HFFc6 (cell line): ENCODE measurements at places on chromosomes 1 and 21. TPM values are rescaled to one million over a fixed set of nuclear protein-coding genes. Genes with fewer than 3 reads are reported as not detected.

OR6K3 gene
- total RNA-seq: not detected in 3 replicates

DNA sequence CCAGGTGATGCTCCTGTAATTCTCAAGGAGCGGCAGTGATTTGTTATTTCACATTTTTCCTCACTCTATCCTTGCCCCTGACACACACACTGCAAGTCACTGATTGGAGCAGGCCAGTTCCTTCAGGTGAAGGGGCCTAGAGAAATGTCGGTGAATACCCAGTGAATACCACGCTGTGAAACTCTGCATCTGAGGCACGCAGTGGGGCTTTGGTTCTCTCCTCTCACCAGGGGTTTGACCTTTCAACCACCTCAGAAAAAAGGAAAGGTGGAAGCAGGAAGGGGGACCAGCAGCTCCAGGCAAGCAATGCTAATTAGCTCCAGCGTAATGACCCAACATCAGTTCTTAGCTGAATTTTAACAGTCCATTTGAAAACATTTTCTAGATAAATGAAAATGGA, 532 bp upstream of the FAM177B start:
- no peak for DNase-seq

ICOSLG gene
- 0.18 and 0.28 TPM in 2 replicates for total RNA-seq

TXLNA gene
- total RNA-seq: 88.7 to 93.1 TPM (median 88.9 TPM) in 3 replicates

DNA sequence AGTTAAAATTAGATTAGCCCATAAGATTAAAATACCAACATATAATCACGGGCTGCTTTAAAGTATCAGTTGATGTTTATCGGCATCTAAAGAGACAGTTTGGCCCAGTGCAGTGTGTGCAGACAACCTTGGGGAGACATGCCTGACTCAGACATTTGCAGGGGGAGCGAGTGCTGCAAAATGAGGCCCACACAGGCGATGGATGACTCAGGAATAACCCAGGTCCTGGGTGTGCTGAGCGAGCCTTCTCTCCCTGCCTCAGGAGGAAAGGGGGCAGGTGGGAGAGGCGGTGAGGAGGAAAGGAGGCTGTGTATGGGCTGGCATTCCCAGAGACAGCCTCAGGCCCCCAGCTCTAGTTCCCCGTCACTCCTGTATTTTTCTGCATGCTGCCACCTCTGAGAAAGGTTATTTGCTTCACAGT, 9.0 kb downstream of the SLC9A1 start:
- peak; percentile 91 for DNase-seq

DNA sequence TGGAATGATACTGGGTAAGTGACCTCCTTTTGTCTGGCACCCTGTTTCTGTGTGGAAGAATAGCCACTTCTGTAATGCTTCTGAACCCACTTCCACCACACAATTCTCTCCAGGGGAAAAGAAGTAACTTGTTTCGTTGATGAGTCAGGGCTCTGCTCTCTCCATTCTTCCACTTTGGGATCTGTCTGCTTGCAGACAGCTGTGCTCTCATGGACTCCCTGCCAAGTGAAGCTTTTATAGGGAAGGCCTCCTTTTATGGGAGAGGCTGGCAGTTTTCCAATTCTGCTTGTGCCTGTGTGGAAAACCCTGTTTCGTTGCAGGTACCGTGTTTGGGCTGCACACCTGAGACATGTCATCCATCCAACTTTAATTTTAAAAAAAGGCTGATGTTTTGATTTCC, 130.7 kb downstream of the GIPC2 start:
- DNase-seq: peak; percentile 75

DNA sequence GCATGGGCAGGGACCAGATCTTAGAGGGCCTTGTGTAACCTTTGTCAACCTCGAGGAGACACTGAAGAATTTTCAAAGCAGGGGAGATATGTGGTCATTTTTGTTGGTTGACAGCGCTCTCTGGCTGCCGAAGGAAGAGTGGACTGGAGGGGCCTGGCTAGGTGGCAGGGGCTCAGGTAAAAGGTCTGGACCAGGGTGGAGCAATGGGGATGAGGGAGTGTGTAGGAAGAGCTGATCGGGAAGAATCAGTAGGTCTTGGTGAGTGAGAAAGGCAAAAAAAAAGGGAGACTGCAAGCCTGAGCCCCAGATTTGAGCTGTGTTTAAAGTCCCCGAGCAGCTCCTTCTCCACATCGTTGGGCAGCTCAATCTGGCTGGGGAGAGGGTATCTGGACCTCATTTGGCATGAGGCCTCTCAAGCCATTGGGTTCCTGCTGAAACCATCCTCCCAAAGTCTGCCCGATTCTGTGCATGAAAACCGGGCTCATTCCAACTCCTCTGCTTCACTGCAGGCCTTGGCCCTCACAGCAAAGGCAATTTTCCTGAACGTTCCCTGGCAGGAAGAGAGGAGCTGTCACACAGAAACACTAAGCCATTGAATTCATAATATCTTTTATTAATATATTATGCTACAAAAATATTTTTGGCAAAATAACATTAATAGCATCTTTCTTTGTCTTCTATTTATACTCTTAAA, 237.1 kb downstream of the TRABD2B start:
- no peak for DNase-seq

DNA sequence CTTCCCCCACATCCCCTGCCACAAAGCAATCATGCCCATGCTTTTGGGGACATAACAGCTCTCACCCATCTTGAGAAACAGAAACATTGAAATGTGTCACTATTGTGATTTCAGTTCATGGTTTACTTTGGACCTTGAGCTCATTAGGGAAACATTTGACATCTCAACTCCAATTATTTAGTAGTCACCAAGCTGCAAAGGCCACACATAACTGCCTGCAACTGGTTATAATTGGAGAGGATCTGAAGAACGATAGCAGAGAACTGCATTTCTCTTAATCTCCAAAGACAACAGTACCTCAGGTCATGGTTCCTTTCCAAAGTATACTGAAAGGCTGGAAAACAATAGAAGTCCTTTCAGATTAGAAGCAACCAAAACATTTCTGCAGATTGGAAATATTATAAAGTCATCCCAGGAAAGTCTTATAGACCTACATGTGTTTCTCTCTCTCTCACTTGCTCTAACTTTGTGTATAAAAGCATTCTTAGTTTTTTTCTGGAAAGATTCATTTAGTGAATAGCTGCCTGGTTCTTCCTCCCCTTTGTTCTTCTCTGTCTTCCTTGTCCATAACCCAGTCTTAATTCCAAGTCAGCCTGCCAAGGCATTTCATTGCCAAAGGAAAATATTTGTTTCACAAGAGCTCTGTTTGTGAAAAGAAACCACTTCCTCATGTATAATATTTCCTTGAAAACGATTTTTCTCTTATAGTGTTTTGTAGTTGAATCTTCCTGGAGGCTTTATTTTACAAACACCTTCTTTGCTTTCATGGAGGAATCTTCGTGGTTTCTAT, 426.8 kb downstream of the ADGRL2 start:
- DNase-seq: no peak

GRCh38 chr1:35622510-35623178, 18.7 kb downstream of the PSMB2 start:
- DNase-seq: no peak

DNA sequence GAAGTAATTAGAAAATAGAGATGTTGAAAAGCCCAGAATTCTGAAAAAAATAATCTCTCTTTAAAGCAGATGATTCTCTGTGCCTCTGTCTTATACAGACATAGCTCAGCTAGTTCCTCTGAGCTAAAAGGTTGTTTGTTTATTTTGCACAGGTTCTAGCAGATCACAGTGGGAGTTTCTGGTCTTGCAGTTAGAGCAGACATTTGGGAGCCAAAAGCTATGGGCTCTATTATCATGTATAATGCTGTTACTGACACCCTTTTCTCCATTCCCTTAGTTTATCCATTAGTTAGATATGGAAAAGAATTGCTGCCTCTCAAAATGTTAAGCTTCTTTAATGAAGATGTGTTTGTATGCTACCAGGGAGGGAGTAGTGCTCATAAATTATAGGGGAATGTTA, 20.5 kb upstream of the CD55 start:
- DNase-seq: no peak

DNA sequence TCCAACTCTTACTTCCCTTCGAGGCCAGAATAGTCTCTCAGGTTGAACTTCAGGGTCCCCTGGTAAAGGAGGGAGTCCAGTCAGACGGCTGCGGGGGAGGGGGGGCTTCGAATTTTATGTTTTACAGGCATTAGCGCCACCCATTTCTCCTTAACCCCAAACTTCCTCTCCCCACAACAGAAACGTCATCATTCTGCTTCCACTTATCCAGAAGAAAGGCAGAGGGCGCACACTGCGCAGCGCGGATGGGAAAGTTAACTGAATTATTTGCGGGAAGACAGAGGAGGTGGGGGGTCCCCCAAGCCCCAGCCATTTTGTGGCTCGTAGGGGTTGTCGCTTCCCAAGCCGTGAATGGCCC, 529 bp upstream of the PRMT2 start:
- peak; percentile 83 for DNase-seq

DNA sequence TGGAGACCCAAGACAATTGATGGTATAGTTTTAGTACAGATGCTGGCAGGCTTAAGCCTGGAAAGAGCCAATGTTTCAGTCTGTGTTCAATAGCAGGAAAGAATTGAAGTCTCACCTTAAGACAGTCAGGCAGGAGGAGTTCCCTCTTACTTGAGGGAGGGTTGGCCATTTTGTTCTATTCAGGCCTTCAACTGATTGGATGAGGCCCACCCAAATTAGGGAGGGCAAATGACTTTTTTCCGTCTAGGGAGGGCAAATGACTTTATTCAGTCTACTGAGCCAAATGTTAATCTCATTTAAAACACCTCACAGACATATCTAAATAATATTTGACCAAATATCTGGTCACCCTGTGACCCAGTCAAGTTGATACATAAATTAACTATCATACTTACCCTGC, 31.4 kb upstream of the ELAVL4 start:
- no peak for DNase-seq

FALEC gene
- total RNA-seq: not detected in 3 replicates

GRCh38 chr1:109984190-109984455, 442 bp upstream of the AHCYL1 start:
- DNase-seq: no peak

- DNase-seq: no peak
Measured at GRCh38 chr1:60091195-60091715, 17.7 kb upstream of the C1orf87 start.

DNA sequence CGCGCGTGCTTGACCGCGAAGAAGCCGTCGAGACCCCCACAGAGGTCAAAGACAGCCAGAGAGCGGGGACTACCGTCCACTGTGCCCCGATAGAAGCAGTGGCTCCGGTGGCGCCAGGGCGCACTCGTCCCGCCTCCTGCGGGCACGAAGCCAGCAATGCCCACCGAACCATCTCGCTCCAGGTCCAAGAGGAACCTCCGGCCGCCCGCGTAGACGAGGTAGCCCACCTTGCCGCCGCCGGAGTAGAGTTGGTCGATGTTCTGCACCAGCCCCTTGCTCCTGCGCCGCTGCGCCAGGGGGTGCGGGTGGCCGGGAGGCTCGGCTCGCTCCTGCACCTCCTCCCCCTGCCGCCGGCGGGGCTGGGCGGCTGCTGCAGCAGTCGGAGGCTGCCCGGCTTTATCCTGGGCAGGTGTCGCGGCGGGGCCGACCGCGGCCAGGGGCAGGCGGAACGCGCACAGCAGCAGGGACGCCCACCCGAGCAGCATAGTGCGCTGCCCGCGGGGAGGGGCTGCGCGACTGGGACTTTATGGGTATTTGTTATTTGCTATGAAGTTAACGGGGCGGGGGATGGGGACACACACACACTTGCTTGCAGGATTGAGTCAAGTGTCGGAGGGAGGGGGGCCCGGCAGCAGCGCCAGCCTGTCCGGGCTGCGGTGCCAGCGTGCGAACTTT, 844 bp downstream of the ADAMTS5 start:
- DNase-seq: no peak

DNA sequence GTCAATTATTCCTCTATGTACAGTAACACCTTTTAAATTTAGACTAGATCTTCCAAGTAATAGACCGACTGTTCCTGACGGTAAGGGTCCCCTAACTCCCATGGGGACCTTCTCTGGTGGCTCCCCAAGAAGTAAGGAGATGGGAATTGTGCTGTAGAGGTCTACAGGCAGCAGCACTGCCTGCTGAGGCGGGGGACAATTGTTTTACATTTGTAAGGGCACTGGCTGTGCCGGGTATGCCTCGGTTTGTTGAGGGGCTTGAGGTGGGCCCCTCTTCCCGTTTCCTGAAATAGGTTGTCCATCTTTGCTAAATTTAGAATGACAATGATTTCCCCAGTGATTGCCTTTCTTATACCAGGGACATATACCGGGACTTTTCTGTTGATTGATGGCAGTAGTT, 13.1 kb upstream of the L1TD1 start:
- no peak for DNase-seq

DNA sequence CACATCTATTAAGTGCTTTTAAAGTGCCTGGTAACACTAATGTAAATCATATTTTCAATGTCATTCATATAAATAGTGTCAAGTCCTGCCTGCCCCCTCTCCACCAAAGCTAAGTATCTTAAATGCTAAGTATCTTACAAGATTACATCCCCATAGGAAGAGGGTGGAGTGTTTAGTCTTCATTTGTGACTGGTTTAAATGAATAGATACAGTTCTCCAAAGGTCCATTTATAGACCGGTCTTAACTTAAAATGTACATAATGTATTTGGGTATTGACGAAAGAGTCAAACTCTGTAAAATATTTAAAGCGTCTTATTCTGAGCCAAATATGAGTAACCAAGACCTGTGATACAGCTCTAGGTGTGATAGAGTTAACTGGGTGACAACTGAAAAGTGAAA, 60.2 kb downstream of the POU2F1 start:
- no peak for DNase-seq

DNA sequence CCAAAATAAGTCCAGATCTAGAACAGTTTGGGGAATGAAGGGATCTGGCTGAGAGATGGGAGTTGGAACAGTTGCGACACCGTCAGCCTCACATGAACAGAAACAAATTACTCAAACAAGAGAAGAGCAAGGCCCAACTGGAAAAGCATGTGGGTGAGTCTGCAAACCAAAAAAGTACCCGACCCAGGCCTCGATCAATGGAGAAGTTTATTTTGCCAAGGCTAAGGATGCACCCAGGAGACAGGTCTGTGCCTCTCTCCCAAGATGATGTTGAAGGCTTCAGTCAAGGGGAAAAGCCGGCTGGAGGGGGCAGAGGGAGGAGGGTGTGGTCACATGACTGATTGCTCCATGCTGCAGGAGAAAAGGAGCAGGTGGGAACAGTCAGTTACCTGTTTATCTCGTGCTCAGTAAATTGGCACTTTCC, 42.3 kb downstream of the KRTAP10-1 start:
- DNase-seq: no peak

GRCh38 chr1:10624256-10625050, 149.7 kb downstream of the PEX14 start:
- DNase-seq: no peak

DNA sequence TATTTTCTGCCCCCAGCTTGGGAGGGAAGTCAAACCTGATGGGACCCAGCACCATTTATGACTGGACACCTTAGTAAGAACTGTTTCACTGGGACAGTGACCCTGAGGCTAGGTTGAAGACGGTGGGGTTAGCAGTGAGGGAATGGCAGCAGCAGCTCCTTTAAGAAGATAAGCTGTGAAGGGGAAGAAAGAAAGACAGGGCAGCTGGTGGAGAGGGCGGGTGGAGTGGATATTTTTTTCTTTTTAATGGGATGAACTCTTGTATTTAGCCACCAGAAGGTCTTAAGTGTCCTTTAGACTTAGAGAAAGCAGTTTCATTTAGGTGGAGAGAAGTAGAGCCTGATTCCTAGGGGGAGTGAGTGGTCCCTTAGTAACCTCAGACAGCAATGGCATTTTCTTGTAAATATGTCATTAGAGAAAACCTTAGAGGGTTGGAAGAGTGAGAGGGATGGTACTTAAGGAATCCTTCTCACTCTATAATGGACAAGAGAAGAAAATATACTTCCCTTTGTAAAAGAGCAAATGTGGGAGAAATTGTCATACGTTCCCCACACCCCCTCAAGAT, 187.5 kb downstream of the HHAT start:
- no peak for DNase-seq

CYP4A22 gene
- total RNA-seq: not detected in 2 replicates
